ENCODE measurements at places on chromosomes 7 and 10.

GRCh38 chr7:70347463-70348254, 749.4 kb downstream of the AUTS2 start:
- DNase-seq = no peak

DNA sequence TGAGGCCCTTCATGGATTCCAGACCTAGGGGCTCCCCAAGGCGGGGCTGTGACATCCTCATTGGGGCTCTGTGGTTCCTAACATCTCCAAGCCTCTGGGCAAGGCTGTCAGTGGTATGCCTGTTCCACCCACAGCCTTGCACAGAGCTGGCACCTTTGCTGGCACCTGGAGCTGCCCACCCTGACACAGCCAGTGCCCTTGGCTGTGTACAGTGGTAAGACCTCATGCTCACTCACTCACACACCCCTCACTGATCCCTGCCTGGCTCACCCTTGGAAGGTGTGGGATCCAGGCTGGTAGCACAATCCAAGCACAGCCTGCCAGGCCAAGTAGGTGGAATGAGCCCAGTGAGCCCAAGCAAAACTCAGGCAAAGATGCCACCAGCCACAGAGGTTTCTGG, 200.4 kb upstream of the PCDH15 start:
- no peak for DNase-seq

DNA sequence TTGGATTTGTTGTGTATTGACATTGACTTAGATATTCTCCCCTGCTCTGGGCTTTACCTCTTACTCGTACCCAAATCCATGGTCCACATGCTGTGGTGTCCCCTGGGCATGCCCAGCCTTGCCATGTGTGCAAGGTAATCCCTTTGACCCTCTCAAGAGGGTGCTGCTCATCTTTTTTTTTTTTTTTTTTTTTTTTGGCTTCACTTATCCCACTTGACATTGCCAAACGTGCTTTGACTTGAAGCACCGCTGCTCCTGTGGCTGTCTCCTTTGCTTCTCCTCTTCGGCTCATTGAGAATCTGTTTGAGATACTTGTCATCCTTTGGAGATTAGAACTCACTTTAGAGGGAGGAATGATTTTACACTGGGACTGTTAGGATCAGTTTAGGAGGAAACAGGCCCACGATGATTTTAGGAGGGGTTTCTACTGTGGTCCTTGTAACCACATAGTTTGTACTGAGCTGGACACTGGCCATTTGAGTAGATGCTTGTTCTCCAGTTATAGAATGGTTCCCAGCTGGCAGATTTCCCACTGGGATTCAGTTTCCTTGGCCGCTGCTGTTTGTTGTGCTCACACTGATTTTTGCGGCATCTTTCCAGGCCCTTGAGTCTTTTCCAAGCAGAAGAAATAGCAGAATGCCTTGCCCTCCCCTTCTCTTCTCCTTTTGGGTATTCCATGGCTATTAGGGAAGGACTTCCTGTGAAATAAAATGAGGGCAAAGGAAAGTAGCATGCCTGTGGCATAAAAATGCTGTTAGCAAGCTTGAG, 184.8 kb downstream of the AUTS2 start:
- no peak for DNase-seq

GRCh38 chr10:70536196-70536861, 57.8 kb downstream of the PALD1 start:
- DNase-seq = no peak

- DNase-seq = no peak
Observed at GRCh38 chr7:128737867-128738385, 1.2 kb upstream of the CALU start.

GRCh38 chr10:130636313-130636930, 500.2 kb downstream of the GLRX3 start:
- DNase-seq = no peak

DNA sequence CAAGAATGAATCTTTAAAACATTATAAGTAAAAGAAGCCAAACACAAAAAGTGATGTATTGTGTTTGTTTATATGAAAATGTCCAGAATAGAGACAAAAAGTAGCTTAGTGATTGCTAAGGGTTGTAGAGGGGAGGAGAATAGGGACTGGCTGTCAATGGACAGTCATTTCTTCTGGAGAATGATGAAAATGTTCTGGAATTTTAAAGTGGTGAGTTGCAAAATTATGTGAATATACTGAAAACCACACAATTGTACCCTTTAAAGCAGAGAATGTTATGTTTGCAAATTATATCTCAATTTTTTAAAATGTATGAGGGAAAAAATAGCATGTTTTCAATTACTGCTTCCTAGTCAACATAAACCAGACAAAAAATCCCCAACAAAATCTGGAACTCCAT, 174.2 kb downstream of the KMT2E start:
- no peak for DNase-seq

DNA sequence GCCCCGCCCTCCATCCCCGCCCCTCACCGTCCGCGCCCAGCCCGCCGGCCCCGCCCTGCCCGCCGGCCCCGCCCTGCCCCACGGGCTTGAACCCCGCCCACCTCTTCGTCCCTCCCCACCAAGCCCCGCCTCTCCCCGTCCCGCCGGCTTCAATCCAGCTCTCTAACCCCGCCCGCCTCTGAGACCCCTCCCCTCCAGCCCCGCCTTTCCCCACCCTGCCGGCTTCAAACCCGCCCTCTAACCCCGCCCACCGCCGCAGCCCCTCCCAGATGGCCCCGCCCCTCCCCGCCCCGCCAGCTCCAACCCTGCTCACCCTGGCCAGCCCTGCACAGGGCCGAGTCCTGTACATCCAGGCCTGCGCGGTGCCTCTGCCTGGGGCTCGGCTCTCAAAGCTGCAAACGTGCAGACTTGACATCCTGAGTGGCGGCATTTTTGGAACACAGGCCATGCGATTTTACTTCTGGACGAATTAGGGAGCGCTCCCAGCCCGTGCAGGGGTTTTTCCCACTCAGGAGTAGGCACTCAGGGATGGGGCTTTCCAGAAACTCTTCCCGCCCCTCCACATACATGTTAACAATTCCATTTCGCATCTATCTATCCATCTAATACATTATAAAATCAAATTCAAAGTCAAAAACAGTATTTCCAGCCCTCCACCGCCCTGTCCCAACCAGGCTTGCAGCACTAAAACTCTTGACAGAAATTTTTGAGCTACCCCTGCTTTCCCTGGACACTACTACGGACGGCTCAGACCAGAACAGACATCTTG, 477 bp upstream of the NMT2 start:
- DNase-seq = peak; percentile 96

GRCh38 chr7:115113776-115114175, 191.9 kb downstream of the MDFIC start:
- DNase-seq = no peak

GRCh38 chr7:145978769-145979168, 137.8 kb upstream of the CNTNAP2 start:
- DNase-seq = no peak

DNA sequence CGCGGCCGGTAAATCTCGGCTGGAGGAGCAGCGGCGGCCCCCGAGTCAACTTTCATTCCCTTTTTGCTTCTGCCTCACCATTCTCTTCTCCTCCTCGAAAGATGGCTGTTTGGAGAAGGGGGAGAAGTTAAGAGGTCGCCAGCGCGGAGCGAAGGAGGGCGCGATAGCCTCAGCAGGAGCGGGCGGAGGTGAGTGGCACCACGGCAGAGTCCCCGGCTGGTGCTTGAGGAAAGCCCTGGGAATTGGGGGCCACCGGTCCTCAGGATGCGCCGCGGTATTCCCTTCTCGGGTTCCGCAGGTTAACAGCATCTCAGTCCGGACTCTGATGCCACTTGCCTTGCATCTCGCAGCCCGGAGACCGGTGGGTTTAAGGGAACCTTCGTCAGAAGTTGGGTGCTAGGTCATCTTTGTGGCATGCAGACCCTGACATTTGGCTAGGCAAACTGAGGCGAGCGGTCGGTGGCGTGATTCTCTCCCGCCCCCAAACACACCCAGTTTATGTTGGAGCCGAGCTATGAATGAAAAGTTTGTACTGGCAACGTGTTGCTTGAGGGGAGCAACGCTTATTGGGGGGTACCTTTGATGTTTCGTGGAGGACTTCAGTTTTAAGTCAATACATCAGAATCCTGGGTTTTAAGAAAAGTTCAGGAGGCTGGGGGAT, 59.5 kb upstream of the PRPS1L1 start:
- no peak for DNase-seq

DNA sequence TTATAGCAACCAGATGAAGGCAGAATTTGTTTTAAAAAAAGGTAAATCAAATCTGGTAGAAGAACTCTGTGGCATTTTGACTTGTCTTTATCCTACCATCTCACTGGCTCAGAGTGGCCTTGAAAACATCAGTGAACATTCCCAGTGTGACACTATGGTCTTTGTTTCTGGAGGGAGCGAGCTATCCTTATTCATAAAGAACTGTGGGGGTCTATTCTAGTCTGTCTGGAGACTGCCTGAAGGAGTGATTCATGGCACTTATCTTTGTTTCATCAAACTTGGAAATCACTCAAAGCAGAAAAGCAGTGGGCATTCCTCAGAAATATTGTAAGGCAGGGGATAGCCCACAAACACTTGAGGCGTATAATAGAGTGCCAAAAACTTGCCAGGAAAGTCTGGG, 719.1 kb downstream of the PCDH15 start:
- DNase-seq = no peak

DNA sequence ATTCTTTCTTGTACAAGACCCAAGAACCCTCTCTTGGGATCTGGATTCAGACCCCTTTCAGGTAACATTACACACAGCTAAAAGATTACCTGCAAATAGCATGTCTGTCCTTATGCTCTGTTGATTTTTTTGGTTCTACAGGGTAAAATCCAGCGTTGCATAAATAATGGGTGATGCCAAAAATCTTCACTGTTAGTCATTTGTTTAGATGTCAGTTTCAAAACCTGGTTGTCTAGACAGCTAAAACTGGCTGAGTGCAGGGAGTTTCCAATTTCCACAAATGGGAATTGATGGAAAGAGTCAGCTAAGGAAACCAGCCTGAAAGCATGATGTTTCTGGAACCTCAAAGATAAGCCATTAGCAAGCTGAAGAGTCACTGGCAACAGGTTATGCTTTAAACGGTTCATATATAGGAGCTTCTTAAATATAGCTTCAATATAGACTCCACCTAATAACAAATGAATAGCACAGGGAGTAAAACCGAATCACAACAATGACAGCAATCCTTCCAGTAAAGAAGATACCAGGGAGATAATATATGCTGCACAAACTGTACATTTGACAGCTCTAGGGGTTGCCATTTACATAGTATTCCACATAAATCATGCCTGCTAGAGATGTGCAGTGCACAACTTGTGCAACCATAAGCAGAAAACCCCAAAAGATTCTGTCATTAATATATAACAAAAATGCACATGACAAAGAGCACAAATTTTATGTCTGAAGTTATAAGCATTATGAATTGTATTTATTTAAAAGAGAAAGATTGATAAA, 20.4 kb downstream of the CCDC71L start:
- DNase-seq = no peak

DNA sequence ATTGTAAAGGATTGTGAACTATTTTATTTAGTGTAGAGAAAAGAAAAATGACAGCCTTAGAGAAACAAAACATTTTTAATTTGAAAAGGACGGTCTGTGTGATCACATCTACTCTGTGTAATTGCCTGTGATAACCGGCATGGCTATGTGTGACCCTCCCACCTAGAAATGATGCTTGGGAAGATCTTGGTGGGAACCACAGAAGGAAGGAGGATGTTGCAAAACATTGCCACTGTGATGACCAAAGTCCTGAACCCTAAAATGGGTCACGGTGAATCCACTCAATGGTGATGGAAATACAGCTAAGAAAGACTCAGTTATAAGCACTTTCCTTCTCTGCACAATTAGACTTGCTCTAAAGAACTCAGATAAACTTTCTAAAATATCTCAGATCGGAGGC, 221.3 kb upstream of the FRMD4A start:
- no peak for DNase-seq

DNA sequence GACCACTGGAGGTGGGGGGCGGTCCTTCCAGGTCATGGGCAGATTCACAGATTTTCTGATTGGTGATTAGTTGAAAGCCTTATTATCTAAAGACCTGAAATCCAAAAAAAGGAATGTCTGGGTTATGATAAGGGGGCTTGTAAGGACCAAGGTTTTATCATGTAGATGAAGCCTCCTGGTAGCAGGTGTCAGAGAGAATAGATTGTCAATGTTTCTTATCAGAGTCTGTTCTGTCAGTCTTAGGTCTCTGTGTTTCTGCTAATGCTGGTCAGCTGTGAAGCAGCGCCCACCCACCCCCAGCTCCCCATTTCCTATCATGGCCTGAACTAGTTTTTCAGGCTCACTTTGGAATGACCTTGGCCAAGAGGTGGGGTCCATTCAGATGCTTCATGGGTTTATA, 21.2 kb downstream of the TES start:
- no peak for DNase-seq

DNA sequence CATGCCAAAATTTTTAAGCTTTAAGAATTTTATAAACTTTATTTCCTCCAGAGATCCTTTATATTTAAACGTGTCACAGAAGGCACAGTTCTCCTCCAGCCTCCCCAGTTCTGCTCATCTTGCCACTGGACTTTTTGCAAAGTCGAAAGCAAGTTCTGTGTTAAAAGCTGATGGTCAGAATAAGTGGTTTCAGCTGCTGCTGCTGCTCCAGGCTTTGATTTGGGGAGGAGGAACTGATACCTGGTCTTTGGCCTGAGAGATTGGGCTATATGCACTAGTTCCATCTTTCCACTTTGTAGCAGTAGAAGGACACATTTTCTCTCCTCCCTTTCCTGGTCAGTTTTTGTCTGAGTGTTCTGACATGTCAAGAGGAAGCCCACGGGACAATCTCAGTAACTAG, 435.9 kb upstream of the PHF14 start:
- DNase-seq = no peak

DNA sequence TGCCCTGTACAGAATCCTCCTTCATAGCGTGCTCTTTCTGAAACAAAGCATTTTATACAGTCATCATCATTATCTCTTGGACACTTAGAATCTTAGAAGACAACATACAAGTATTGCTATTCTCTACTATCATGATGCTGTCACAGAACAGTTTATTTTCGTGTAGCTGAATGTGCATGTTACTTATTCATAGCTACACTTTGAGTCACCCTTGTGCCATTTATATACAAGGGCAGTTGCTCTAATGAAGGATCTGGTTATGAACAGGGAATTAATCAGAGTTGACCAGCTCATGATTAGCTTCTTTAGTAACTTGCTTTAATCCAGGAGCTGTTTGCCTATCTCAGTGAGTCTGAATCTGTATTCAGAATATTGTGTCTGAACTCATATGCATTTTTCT, 11.2 kb downstream of the CASP2 start:
- DNase-seq = no peak

- no peak for DNase-seq
Observed at GRCh38 chr10:3137958-3138726, 34.4 kb downstream of the PITRM1 start.

DNA sequence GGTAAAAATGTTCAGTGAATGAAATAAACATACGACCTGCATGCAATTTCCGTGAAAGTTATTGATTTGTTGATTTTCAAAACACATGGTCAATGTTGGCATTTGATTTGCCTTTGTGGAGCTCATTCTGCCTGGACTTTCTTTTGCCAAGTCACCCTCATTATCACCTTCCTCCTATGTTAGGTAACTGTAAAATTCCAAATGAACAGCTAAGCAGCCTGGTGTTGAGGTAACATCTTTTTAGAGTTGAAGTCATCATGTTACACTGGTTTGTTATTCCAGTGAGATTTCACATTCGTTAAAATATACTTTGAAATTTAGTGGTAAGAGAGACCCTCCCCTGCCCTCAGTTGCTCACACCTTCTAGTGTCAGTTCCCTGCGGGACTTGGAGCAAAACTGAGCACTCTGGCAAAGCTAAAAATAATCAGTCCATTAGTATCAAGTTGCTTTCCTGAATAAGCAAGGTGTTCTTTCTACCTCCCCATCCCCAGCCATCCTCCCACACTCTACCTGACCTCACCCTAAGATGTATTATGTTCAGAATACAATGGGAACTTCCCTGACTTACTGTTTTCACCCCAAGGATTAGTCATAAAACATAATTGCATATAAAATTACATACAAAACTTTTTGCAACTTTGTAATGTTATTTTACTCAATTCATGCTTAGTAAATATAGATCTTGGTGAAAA, 283.3 kb upstream of the SEMA3A start:
- DNase-seq = no peak
